Stimulated activated naive B cell treated with anti-CD40 and anti-IgM and Interleukin-4, amounts not matched to agents 10 μg/mL and 1 μg/mL and 100 μg/mL, for 72 hours (primary cell): ENCODE measurements at places on chromosomes 1 and 21.

- peak within 1 kb of the TSS; percentile 98 for H3K27ac ChIP-seq
- peaks cover 26% of the 10 kb centered on the region for H3K36me3 ChIP-seq
- no peaks in the 10 kb centered on the region for H3K27me3 ChIP-seq
- H3K4me1 ChIP-seq, result peaks cover 35% of the 10 kb centered on the region
- DNase-seq, result peak; percentile 49
Observed at GRCh38 chr1:155173478-155174323, at the start of gene TRIM46. TRIM46 (plus strand) TSS chr1:155173849; CDS start chr1:155173967, 118 bp downstream.

- H3K27me3 ChIP-seq, result no peaks in the 10 kb centered on the region
- H3K27ac ChIP-seq, result no peak overlapping the region
- DNase-seq, result no peak
- no peaks in the 10 kb centered on the region for H3K4me1 ChIP-seq
- no peaks in the 10 kb centered on the region for H3K36me3 ChIP-seq
- no peak overlapping the region for H3K4me3 ChIP-seq
Observed at GRCh38 chr1:185441605-185442004, 124.6 kb upstream of the IVNS1ABP start.

DNA sequence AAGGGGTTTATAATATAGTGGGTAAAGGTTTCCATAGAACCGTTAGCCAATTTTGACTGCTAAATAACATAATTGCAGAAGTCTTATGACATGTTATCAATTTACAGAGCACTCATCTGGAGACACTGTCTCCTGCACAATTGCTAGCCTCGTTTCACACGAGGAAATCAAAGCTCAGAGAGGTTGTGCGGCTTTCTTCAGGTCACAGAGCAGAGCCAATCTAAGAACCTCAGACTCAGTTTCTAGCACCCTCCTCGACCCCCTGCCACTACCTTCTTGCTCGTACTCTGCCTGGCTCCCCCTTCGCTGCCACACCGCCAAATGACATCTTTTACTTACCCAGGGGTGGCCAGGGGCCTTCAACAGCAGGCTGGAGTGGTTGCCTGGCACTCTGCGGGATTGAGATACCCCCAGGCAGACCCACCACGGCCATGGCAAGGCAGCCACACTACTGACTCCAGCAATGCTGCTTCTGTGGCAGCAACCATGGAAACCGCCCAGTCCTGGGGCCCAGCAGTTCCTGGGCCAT lies 16.0 kb upstream of the CASZ1 start:
- no peak for DNase-seq
- no peaks in the 10 kb centered on the region for H3K4me1 ChIP-seq

DNA sequence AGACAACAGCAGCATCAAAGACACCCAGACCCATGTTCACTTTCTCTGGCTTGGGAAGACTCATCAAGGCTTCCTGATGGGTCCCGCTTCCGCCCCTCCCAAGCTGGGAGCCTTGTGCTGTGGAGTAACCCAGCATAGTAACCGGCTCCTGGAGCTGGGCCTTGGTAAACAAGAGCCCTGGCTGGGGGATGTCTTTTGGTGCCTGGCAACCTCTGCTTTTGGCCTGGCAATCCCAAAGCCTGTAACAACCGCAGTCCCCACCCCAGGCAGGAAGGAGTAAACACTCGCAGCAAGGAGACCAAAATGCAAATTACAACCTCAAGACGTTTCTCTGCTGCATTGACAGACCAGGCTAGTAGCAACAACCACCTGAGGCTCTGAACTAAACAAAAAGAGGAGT lies 16.9 kb upstream of the THRAP3 start:
- no peak overlapping the region for H3K27ac ChIP-seq
- DNase-seq, result no peak
- H3K36me3 ChIP-seq, result no peaks in the 10 kb centered on the region
- peaks cover 5% of the 10 kb centered on the region for H3K4me1 ChIP-seq
- H3K27me3 ChIP-seq, result no peaks in the 10 kb centered on the region
- H3K4me3 ChIP-seq, result no peak overlapping the region

DNA sequence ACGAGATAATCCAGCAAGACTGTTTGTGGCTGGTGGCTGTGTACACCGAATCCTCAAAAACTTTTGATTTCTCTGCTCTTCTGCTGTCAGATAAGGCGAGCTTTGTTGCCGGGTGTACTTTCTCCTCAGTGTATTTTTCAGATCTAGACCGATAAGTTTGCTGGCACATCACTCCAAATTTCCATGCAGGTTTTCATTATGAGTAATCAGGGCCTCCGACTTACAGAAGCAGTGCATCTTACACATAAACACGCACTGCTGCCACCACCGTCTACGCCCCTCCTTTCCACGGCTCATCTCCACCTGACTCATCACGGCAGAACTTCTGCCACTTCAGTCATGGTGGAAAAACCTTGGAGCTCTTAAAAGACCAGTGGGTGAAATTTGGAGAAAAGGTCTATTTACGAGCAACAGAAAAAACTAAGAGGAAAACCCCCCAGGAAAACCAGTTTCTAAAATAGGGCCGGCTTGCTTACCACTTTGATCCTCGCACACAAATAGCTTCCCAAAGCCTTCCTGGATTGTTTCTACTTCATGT lies 7.7 kb downstream of the ZBTB21 start:
- H3K27ac ChIP-seq, result peak overlapping the region; percentile 93
- DNase-seq, result peak; percentile 69
- H3K4me1 ChIP-seq, result peaks cover 75% of the 10 kb centered on the region
- H3K27me3 ChIP-seq, result no peaks in the 10 kb centered on the region

DNA sequence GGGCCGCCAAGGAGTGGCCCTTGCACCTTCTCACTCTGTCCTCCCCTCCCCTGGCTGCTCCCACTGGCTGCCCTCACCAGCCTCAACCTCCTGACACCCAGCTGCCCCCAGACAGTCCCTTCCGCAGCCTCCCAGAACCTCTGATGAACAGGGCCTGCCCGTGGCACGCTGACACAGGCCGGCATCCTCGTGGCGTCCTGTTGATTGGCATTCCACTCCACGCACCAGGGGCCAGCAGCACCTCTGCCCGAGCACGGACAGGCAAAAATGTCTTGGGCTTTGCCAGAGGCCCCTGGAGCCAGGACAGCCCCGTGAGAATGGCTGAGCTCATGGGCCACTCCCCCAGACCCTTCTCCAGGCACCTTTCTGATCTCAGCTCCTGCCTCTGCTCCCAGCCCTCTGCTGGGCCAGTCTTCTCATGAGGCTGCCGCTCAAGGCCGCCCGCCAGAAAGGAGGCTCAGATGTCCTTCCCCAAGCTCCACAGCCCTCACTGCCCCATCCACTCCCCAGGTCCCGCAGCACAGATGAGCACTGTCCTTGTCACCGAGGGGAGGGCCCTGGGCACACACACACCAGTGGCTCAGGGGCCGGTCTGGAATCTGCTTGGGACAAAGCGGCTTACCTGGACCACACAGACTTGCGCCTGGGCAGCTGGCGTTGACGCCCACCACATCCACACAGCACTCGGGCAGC lies 15.8 kb upstream of the RNF223 start:
- no peak overlapping the region for H3K4me3 ChIP-seq
- H3K27ac ChIP-seq, result no peak overlapping the region
- peaks cover 11% of the 10 kb centered on the region for H3K4me1 ChIP-seq
- no peaks in the 10 kb centered on the region for H3K27me3 ChIP-seq

DNA sequence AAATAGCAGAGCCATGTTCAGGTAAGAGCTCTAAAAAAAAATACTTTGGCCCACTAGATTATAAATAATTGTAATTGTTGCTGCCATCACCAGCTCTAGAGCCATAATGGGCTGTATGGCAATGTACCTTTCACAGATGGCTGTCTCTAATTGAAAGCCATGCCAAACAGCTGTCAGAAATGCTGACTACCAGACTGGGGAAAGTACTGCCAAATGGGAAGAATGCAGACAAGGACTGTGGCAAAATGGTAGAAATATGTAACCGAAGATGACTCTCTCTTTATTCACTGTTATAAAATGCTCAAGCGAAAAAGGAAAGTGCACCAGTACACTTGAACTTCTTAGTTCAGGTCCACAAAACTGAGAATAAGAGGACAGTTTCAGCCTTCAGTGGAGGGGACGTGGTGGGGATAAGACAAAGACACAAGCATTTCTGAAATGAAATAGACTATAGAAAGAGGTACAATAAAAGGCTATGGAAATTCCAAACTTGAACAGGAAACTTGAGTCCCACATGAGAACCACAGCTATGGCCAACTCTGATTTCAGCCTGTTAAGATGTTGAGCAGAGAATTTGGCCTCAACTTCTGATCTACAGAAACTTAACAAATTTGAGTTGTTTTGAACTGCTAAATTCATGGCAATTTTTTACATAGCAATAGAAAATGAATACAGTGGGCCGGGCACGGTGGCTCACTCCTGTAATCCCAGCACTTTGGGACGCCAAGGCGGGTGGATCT lies 46.5 kb upstream of the LPGAT1 start:
- H3K27ac ChIP-seq, result no peak overlapping the region
- DNase-seq, result no peak
- no peaks in the 10 kb centered on the region for H3K4me1 ChIP-seq
- no peaks in the 10 kb centered on the region for H3K36me3 ChIP-seq

DNA sequence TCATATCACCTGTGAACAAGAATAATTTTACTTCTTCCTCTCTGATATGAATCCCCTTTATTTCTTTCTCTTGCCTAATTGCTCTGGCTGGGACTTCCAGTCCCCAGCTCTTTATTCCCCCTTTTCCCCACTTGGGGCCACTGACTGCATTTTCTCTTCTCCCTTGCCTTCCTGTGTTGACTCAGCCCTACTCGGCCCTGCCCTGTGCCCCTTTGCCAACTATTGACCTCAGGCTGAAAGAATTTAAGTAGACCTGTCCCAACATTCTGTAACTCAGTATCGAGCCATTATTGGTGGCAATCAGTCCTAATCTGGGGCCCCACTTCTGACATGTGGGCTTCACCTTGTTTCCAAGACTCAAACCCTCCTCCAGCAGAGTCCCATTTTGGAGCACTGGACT lies 60.6 kb upstream of the STUM start:
- H3K27ac ChIP-seq, result no peak overlapping the region
- H3K4me1 ChIP-seq, result peaks cover 15% of the 10 kb centered on the region
- no peak for DNase-seq

DNA sequence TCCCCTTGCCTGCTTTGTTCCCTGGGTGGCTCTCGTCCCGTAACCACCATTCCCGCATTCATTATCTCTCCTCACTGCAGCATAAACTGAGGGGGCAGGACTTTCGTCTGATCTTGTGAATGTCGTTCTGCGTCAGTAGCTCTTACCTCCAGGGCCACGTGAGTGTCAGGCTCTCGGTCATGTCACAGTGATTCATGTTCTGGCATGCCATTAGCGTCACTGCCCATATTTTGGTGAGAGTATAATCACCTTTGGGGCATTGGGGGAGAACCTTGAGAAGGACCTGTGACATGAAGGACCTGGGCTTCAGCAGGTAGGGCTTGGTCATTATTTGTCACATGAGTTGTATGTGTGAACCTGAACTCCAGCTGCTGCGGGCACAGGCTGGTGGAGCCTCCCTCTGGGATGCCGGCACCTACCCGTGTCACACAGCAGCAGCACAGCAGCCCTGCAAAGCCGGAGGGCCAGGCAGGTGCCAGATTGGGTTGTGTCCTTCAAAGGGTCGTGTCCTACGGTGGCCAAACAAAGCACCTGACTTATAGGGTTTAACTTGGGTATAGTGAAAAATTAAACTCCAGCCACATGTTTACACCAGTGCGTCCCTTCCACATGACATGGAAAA lies 68.5 kb downstream of the BACE2 start:
- no peak overlapping the region for H3K4me3 ChIP-seq
- peaks cover 28% of the 10 kb centered on the region for H3K4me1 ChIP-seq
- no peaks in the 10 kb centered on the region for H3K27me3 ChIP-seq
- peak overlapping the region; percentile 65 for H3K27ac ChIP-seq
- peaks cover 13% of the 10 kb centered on the region for H3K36me3 ChIP-seq

DNA sequence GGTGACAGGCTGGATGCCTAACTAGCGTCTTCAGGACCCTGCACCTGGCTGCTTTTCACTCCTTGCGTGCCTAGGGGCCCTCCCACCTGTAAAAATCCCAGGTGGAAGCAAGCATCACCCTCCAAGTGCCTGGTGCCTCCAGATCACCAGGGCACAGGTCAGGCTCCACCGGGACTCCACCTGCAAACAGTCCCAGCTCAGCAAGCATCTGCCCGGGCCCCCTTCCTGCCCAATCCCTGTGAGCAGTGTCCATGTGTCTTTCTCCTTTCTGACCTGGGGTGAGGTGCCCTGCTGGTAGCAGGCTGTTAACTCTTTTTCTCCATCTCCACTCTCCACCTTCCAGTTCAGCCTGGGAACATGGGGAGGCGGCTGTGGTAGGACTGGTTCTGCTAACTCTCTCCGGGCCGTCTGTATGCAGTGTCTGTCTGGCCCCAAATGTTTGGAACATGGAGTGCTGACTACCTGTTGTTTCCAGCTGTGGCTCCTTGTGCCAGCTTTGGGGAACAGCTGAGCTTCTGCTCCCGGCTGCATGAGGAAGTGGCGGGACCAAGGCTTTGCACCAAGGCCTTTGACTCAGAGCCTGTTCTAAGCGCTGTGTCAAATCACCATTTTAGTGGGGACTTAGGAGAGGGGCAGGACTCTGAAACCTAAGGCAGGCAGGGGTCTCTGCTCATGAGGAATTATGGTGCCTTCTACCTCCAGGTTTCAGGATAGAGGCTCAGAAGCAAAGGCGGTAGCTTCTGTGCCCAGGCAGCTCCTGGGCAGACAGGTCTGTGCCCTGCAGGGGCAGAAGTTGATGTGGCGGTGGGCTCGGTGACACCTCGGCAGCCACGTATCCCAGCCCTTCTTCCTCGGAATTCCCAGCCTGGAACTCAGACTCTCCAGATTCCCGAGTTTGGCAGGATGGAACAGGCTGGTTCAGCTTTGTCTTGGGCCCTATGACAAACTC lies 5.5 kb downstream of the GPR137B start:
- peak overlapping the region; percentile 91 for H3K27ac ChIP-seq
- no peak for DNase-seq
- peak overlapping the region; percentile 38 for H3K4me3 ChIP-seq
- peaks cover 44% of the 10 kb centered on the region for H3K4me1 ChIP-seq
- peaks cover 61% of the 10 kb centered on the region for H3K36me3 ChIP-seq

DNA sequence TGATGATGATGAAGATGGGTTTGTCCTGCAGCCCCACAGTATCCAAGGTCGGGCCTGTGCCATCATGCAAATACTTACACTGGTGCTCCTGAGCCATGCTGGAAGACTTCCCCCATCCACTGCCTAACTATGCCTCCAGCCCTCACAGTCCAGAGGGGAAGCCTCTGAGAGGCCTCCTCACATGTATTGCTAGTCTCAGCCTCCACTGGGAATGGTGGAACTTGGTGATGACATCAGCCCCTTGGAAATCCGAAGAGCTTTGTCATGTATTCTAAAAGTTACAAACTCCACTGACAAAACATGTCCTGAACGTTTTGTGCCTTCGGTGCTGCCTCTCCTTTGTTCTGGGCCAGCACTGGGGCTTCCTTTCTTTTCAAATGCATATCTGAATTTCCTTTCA lies 61.1 kb upstream of the DMRTB1 start:
- H3K4me1 ChIP-seq, result no peaks in the 10 kb centered on the region
- DNase-seq, result no peak
- H3K27me3 ChIP-seq, result peaks cover 7% of the 10 kb centered on the region
- H3K36me3 ChIP-seq, result no peaks in the 10 kb centered on the region
- H3K27ac ChIP-seq, result no peak overlapping the region

GRCh38 chr1:89739013-89739843 lies 81.6 kb upstream of the LRRC8D start:
- peaks cover 9% of the 10 kb centered on the region for H3K36me3 ChIP-seq
- no peaks in the 10 kb centered on the region for H3K27me3 ChIP-seq
- peak; percentile 36 for DNase-seq
- H3K4me1 ChIP-seq, result peaks cover 22% of the 10 kb centered on the region
- peak overlapping the region; percentile 82 for H3K4me3 ChIP-seq

GRCh38 chr1:217048104-217048707 lies 325.0 kb upstream of the ESRRG start:
- DNase-seq, result no peak
- H3K27ac ChIP-seq, result no peak overlapping the region
- H3K4me1 ChIP-seq, result no peaks in the 10 kb centered on the region
- H3K27me3 ChIP-seq, result no peaks in the 10 kb centered on the region
- H3K36me3 ChIP-seq, result no peaks in the 10 kb centered on the region

GRCh38 chr1:101898137-101898536 lies 98.6 kb downstream of the OLFM3 start:
- no peak overlapping the region for H3K27ac ChIP-seq
- no peaks in the 10 kb centered on the region for H3K4me1 ChIP-seq
- no peak overlapping the region for H3K4me3 ChIP-seq
- H3K27me3 ChIP-seq, result no peaks in the 10 kb centered on the region
- H3K36me3 ChIP-seq, result no peaks in the 10 kb centered on the region
